ENCODE measurements at places on chromosomes 2 and 18.

DNA sequence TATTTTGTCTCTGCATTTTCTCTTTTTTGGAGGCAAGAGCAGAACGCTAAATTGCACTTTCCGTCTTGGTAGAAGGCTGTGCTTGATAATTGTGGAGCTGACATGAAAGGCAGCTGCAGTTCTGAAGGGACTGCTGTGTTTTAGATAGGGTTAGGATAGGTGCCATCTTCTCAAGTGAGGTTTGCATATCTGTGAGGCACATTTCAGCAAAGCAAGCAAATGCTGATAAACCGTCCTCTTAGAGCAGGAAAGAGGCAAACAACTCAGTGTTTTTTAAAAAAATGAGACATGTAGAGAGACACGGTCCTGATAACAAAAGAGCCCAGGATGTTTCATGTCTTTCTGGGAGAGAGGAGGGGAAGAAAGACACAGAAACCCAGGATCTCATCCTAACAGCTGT, 217.7 kb downstream of the SOCS6 start:
- no peak for DNase-seq

- DNase-seq = no peak
Observed at GRCh38 chr18:38933322-38933721, 1367.7 kb upstream of the CELF4 start.

- no peak for DNase-seq
Observed at GRCh38 chr2:136233298-136233697, 115.3 kb upstream of the CXCR4 start.

DNA sequence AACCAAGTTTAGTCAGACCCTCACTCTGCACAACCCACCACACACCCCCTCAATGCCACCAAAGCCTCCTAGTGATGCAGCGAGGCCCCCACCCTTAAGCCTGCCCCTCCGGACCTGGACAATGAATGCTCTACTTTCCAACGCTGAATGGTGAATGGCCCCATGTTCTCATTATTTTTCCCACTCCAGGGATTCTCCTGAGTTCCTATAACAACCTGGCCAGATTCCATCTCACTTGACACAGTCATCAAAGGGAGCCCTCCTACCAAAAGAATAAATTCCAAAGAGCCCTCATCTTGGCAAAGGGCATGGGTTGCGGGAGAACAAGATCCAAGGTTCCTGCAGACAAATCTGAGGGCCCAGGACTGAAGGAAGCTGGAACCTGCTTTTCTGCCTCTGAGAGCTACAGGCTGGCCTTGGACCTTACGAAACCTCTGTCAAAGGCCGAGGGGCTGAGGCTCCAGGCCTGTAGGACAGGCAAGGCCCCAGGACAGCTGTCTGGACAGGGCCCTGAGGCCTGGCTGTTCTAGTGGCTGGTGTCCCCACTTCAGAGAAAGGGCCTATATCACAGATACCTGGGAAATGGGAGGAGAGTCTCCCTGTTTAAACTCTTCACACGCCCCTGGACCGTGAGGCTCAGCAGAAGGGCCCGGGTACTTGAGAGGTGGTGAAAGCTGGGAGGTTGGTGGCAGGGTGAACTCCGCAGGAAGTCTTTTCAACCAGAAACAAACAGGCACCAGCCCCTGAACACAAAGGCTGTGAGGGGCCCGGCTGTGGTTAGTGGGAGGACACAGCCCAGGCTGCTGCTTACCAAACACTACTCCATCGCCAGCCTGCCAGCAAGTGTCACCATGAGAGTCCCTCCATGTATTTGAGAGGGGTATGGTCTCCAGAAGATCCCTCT, 27.3 kb downstream of the SFXN5 start:
- DNase-seq = no peak

DNA sequence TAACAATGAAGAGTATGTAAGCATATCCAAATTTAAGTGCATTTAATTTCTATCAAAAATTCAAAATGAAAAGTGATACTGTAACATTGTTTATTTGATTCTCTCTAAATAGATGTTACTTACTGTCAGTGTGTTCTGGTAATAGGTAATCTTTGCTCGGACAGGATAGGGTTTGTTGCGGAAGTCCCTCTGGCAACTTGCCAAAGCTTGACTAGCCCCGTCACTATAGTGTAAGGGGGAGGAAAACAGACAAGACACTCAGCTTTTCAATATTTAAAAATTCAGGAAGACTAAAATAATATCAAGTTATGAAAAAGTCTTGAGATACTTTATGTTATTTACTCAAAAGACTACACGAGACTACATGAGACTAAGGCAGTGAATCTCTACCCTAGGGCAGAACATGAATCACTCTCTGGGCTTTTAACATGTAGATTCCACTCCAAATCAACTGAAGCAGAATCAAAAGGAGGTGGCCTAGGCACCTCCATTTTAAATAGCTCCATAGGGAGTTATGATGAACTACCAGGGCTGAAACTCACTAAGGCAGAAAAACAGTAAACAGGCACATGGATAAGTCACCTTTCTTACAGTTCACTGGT, 5.9 kb downstream of the LMAN1 start:
- no peak for DNase-seq

- DNase-seq = no peak
Observed at GRCh38 chr2:34474646-34475045, 875.5 kb upstream of the FAM98A start.

DNA sequence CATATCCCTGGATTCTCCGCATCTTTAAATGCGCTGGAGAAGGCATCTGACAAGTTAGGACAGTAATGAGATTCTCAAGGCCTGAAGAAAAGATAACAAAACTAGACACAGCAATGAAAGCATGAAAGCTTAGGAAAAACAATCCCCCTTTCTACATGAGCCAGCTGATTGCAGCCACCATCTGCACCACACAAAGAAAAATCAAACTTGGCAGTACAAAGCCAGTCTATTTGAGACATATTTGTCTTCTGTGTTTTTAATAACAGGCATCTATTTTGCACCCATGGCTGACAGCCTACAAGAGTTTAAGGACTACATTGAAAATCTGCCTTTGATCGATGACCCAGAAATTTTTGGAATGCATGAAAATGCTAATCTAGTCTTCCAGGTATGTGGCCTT, 83.6 kb downstream of the TRABD2A start:
- DNase-seq = no peak

DNA sequence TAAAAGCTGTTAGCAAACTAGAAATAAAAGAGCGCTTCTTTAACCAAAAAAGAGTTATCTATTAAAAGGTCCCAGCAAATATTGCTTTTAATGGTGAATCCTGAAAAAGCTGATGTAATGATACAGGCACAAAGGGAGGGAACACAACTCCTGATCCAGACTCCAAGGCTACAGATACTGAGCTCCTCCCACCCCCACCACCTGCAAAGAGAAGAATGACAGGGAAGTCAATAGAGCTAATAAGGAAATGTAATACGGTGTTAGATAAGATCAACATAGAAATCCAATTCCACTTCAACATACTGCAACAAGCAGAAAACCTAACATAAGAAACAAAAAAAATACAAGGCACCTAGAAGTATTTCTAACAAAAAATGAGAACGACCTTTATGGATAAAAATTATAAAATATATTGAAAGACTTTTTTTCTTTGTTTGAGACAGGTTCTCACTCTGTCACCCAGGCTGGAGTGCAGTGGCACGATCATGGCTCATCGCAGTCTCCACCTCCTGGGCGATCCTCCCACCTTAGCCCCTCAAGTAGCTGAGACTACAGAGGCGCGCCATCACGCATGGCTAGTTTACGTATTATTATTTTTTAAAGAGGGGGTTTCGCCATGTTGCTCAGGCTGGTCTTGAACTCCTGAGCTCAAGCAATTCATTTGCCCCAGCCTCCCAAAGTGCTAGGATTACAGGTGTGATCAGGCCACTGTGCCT, 192.2 kb downstream of the HDAC4 start:
- DNase-seq = peak; percentile 20
